ENCODE measurements at places on chromosomes 3 and 15.
A peak's percentile ranks its signal among the peaks of the same experiment; 100 is the strongest.

GRCh38 chr15:101275018-101275417 is 2.3 kb downstream of the SELENOS start:
- no peak for ATAC-seq

- no peak for ATAC-seq
These were observed 4.1 kb upstream of the ECT2 start for GRCh38 chr3:172746475-172746874.

DNA sequence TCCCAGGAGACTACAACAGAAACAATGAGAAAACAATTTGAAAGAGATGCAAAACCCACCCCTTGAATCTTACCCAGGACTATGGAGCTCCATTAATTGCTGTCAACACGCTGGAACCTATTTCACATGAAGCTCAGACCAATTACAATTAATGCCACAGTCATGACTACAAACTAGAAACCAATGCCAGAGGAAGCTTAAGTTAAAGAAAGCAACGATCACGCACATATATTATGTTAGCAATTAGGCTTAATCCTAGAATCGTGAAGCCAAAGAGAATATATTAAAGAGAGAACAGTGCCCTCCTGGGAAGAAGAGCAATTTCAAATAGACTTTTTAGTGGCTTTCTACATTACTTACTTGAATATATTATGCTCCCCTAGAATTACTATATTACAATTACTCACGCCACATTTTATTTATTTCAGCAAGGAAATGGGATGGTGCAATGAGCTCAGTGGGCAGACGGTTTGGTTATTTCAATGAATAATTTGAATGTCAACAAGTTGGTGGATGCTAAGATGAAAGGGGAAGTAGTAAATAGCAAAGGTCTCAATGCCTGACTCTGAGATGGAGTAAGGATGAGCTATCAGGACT is 125.5 kb downstream of the GREM1 start:
- ATAC-seq, result no peak

DNA sequence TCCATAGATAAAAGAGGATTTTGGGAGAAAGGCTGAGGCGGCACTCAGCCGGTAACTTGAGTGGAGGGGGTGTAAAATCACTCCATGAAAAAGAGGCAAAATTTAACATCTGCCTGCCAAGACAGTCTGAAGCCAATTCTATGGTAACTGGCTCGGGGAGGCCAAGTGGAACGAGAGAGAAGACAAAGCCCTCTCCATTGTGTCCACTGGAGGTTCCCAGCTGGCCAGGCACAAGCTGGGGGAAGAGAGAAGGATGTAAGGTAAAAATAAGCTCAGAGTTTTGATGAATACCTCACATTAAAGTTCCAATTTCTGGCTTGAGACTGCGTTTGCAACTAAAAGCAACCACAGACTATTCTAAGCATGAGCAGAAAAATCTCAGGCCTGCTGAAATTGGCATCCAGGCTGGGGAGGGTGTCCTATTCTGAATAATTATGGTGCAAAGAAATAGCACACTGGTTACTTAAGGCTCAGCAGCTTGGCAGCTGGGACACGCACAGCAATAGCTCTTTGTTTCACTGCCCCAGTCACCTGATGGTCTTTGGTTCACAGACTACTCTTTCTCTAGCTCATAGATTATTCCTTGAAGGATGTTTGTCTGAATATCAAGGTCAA is 48.8 kb downstream of the CHRD start:
- ATAC-seq, result no peak

GRCh38 chr3:105559856-105560255 is 193.1 kb downstream of the ALCAM start:
- ATAC-seq, result no peak

DNA sequence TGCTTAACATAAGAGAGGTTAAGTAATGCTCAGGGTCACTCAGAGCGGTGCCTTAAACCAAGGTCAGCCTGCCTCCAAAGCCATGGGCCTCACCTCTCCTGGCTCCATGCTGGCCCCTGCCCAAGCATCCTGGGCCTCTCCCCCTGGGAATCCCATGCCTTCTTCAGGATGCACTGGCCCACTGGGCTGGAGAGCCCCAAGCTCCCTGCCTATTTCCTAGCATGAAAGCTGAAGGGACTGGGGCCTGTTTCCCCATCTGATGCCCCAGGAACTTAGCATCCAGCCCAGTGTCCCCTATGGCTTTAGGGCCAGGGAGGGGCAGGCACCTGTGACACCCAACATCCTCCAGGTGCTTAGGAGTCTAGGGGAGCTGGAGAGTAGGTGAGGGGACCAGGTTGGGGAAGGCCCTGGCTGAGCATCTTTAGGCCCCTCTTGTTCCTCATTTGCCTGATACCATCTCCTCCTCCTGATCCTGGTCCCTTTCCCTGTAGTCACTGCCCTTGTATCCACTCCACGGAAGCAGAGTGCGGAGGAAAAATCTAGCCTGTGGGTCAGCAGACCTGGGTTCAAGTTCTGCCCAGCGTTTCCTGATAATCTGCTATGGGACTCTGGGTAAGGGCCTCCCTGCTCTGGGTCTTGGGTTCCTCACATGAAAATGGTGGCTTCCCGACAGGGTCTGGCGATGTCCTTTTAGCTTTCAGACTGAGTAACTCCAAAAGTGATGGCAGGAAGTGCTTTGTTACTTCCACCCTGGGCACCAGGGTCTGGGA is 28.6 kb downstream of the EHD4 start:
- ATAC-seq, result no peak

- no peak for ATAC-seq
These were observed 161.0 kb upstream of the SLC24A5 start for GRCh38 chr15:47959617-47960413.

DNA sequence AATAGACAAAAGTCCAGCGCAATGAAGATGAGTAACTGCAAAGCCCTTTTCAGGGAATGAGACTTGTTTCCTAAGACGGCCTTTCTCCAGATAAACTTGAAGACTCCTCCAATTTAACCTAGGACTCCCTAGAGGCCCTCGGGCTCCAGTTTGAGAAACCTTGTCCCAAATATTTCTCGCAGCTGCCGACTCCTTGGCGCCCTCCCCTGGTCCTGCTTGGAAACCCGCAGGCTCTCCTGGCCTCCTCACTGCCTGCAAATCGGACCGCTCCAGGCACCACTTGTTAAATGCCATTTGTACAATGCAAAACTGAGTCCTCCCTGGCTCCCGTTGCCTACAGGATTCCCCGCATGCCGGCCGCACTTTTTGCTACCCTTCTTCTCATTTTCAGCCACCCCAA is 36.8 kb downstream of the MUC4 start:
- ATAC-seq, result no peak

DNA sequence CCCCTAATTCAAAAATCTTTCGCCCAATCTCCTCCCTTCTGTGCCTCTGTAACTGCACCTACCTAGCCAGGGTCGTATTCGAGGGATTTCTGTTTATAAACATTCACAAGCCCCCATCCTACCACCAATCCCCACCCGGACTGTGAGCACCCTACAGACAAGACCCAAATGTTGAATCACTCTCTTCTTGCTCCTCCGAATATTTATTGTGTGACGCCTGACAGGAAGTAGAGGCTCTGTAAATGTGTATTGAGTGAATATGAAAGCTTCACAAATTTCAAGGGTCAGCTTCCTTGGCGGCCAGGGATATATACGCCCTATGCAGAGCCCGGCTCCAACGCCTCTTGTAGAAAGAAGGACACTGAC is 1.6 kb downstream of the BDH1 start:
- ATAC-seq, result no peak

DNA sequence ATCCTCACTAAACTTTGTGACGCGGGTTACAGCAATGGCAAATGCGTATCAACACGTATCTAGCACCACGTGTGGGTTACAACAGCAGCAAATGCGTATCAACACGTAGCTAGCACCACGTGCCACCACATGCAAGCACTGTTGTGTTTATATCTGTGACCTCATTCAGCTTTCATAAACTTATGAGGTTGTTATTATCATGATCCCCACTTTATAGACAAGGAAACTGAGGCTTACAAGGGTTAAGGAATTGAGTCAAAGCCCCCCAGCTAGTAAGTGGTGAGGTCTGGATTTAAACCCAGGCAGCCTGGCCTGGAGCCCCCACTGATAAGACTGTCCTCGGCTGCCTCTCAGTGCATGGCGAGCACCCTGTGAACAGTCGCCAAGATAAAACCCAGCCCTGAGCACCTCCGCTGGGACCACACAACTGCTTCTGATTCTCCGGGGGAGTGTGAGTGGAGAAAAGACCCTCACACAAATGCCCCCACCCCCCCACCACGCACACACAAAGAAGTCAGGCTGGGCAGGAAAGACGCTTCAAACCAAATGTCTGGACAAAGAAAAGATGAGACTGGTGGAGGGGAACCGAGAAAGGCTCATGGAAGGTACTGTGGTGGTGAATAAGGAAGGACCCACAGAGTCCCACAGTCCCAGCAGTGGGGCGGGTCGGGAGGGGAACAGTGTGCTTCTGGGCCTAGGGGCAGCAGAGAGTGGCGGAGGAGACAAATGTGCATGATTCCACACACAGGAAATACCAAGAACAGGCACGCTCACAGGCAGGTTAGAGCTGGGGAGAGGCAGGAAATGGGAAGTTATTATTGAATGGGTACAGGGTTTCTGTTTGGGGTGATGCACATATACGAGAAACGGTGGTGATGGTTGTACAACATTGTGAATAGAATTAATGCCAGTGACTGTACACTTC is 173.4 kb downstream of the XXYLT1 start:
- ATAC-seq, result no peak

DNA sequence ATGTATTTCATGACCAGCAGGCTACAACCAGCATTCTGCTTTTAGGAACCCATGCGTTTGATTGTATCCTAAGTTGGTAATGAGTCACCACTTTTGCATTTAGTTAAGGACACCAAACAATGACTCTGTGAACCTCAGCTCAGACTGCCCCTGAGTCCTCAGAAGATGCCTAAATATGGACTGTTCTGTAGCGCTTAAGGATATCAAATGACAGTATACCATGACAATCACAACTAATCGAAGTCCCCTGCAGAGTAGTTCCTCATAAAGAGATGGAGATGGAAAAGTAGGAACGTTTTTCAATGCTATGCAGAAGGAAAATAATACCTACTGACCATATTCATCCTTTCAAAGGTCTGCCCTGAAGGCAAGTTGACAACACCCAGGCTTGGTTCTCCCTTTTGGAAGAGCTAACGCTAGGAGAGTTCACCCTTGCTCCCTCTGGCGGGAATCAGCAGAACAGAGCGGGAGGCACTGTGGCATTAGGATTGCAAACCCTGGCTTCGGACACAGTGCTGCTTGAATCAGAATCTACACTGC is 508.6 kb downstream of the FHIT start:
- ATAC-seq, result no peak

GRCh38 chr3:118186051-118186450 is 848.6 kb downstream of the IGSF11 start:
- no peak for ATAC-seq

- ATAC-seq, result no peak
These were observed 8.2 kb downstream of the TMOD2 start for GRCh38 chr15:51759557-51760070.

GRCh38 chr3:101886626-101887025 is 37.3 kb downstream of the NFKBIZ start:
- no peak for ATAC-seq

DNA sequence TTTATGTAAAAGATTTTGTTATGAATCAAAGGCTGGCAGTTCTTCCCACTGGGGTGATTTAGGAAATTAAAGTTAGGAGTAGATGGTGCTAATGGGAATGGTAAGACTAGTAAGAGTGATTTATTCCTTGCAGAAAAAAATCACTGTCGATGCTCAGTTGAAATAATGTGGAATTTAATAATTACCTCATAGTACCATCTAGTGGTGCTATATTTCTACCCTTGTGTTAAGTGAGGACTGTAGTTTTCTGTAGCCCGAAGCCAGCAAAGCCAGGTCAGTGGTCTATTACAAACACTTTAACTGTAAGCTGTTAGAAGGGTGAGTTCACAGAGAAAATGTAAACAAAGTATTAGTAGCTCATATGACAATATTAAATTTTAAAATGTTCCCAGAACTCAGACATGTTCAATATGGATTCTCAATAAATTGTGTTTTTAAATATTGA is 39.5 kb upstream of the GOLGA8J start:
- no peak for ATAC-seq

GRCh38 chr3:72163809-72164634 is 379.1 kb upstream of the PROK2 start:
- peak; percentile 96 for ATAC-seq

GRCh38 chr3:142028243-142028777 is 121.0 kb downstream of the TFDP2 start:
- ATAC-seq, result peak; percentile 78

DNA sequence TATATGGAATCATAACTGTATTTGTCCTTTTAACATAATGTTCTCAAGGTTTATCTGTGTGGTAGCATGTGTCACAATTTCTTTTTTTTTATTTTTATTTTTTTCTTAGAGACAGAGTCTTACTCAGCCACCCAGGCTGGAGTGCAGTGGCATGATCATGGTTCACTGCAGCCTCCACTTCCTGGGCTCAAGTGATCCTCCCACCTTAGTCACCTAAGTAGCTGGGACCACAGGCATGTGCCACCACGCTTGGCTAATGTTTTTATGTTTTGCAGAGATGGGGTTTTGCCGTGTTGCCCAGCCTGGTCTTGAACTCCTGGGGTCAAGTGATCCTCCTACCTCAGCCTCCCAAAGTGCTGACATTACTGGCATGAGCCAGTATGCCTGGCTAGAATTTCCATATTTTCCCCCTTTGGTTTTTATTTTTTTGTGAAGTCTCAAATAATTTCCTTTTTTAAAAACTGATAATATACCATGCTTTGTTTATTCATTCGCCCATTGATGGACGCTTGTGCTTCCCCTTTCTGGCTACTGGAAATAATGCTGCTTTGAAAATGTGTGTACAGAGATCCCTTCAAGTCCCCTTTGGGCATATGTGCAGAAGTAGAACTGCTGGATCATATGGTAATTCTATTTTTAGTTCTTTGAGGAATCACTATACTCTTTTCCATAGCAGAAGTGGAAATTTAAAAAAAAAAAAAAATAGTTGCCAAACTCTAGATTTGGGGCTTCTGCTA is 28.4 kb downstream of the TMEM40 start:
- peak; percentile 54 for ATAC-seq
